ENCODE measurements at places on chromosomes 16 and 17.
A peak's percentile ranks its signal among the peaks of the same experiment; 100 is the strongest.

- no peak for DNase-seq
Measured at GRCh38 chr16:75219838-75220237, 1.1 kb downstream of the CTRB1 start.

GRCh38 chr16:56331399-56331798 lies 93.9 kb downstream of the AMFR start:
- DNase-seq, result no peak

- DNase-seq, result no peak
Measured at GRCh38 chr17:82345151-82345976, 11.8 kb upstream of the SECTM1 start.

DNA sequence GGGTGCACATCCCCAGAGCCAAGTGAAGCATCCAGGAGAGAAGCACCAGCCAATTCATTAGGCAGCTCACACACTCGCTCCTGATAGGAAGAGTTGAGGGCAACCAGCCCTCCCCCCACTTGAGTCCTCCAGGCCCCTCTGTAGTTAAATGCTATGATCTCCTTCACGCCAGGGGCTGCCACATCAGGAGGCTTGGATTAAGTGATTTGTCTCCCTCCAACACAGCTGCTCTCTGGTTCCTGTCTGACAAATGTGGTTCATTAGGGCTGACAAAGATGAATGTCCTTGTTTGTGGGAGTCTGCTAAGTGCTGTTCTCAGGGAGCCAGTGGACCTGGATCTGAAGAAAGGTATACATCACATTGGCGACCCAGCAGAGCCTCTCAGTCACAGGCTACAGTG lies 94.5 kb upstream of the WSCD1 start:
- DNase-seq, result no peak

- DNase-seq, result no peak
Measured at GRCh38 chr16:16191493-16192167, 31.7 kb downstream of the ABCC6 start.

DNA sequence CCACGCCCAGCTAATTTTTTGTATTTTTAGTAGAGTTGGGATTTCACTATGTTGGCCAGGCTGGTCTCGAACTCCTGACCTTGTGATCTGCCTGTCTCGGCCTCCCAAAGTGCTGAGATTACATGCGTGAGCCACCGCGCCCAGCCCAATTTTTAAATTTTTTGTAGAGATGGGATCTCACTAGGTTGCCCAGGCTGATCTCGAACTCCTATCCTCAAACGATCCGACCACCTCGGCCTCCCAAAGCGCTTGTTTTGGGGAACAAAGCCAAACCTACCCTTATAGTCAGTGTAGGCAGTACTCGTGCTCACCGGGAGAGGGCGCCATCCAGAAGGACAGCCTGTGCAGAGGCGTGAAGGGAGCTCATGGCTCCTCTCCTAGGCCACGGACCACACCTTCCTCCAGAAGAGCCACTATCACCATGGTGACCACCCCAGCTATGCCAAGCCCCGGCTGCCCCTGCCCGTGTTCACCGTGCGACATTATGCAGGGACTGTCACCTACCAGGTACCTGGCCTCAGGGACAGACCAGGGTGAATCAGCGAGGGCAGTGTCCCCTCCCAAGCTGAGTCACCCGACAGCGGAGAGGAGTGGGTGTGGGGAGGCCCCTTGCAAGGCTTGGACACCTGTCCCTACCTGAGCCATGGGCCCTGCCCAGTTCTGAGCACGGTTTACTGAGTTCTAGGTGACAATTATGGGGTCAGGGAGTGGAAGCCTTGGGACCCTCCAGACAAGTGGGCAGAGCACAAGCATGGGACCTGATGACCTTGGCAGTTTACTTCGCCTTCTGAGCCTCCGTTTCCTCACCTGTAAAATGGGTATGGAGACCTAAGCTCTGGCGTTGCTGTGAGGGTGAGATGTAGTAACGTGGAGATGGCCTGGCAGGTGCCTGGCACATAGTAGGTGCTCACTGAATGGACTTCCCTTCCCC lies 13.7 kb downstream of the MYO15B start:
- DNase-seq, result peak; percentile 33

DNA sequence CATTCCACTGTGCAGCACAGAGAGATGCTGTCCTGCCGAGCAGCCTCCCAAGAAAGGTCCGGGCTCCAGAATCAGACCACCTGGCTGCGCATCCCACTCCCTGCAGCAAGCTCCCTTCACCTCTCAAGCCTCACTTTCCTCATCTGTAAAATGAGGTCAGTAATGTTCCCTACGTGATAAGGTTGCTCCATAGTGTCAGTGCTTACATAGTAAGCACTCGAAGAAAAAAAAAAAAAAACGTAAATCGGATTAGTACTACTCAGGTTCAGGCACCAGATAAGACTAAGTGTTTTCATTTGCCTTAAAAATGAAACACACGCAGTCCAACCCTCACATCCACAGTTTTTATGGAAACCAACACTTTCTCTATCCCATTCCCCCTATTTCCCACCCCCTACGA lies 76.7 kb downstream of the CCT6B start:
- no peak for DNase-seq

DNA sequence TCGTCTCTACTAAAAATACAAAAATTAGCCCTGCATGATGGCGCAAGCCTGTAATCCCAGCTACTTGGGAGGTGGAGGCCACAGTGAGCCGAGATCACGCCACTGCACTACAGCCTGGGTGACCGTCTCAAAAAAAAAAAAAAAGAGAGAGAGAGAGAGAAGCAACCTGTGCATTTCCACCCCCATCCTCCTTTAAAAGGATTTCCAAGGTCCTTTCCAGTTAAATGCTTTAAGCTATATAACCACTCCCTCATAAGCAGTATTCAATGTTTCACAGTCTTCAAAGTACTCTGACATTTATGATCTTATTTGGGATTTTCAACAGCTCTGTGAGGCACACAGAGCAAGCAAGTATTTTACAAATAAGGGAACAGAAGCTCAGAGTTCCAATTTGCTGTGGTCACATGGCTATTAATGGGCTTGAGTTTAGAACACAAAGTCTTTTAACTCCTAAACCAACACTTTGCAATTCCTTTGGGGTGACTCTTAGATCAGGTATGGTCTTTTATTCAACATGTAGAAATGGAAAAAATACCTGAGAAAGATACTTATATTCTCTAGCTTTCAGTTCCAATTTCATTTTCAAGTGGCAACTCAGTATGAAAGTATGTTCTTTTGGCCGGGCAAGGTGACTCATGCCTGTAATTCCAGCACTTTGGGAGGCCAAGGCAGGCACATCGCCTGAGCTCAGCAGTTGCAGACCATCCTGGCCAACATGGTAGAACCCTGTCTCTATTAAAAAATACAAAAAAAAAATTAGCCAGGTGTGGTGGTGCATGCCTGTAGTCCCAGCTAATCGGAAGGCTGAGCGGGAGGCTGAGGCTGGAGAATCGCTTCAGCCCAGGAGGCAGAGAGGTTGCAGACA lies 31.3 kb downstream of the SPOP start:
- DNase-seq, result no peak

GRCh38 chr16:31700200-31700529 lies 172.5 kb downstream of the AHSP start:
- DNase-seq, result no peak

DNA sequence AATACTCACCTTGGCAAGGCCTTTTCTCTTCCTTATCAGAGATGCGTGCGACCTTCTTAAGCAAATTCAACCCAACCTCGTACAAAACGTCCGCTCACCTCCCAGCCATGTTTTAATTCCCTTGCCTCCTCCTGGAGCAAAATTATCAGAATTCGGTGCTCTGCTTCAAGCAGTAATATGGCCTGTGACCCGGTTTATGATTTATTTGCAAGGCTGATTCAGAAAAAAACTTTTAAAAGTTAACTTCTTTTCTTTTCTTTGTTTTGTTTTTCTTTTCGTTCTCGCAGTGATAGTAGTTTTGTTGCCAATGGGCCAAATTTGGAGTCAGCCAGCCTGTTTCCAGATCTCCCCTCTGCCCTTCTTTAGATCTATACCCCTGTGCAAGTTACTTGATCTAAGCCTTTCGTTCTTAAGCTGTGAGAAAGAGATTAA lies at the start of gene PHLPP2:
Gene PHLPP2 (minus strand): TSS at position 382 of the 432 bp plus-strand sequence. CDS start 9,906 bp downstream, outside the sequence.
- DNase-seq, result no peak

- DNase-seq, result no peak
Measured at GRCh38 chr17:752620-753219, 656 bp upstream of the GEMIN4 start.

- DNase-seq, result no peak
Measured at GRCh38 chr17:32114536-32114935, 27.8 kb upstream of the RHOT1 start.

GRCh38 chr17:78255953-78256706 lies 24.7 kb downstream of the TMEM235 start:
- DNase-seq, result no peak

DNA sequence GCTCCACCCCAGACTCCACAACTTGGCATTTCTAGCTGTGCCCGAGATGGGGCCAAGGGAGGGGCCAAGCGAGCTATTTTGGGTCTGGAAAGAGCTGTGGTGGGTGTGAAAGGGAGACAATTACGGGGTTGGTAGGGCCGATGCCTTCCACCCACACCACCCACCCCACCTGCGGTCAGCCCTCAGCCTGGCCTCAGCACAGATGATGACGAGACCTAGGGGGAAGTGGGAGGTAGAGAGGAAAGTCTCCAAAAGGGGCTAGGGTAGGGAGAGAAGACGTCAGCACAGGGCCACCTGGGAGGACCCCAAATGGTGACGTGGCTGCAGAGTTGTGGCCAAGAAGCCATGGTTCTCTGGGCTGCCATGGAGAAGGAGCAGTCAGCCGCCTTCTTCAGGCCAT lies 83.1 kb downstream of the SDK2 start:
- no peak for DNase-seq

- DNase-seq, result no peak
Measured at GRCh38 chr17:79790805-79791734, 5.8 kb downstream of the CBX8 start.

GRCh38 chr17:1571341-1571704 lies 8.7 kb upstream of the PITPNA start:
- no peak for DNase-seq

DNA sequence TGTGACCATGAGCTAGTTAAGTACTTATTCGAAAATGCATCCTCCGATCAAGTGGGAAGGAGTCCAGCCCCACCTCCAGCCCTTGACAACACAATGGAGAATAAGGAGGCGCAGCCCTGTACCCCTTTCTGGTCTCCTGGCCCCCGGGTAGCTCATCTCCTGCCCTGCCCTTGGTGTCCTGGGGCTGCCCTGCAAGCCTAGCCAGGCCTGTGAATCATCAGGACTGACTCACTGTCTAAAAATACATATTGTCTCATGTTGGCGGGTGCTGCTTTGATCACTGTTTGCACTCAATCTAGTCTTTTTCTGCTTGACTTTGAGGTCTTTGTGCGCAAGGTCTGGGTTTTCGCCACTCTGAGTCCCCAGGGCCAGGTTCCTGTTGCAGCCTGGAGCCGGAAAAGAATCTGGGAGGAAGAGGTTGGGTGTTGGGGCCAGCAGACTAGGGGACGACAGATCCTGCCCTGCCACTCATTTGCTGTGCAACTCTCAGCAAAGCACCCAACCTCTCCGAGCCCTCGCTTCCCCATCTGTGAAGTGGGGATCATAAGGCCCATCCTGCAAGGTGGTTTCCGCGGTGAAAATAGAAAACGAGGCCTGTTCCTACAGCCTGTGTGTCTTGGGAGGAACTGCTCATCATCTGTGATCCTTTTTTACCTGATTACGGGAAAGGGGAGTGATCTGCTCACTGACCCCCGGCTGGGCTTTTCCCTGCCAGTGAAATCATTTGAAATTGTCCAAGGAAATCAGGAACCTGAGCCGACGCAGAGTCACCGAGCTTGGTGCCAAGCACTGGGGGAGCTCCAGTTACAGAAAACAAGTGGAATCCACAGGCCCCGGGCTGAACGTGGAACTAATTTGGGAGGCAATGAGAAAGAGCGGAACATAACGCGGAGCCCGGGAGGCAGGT lies 230.4 kb downstream of the PARN start:
- DNase-seq, result no peak

DNA sequence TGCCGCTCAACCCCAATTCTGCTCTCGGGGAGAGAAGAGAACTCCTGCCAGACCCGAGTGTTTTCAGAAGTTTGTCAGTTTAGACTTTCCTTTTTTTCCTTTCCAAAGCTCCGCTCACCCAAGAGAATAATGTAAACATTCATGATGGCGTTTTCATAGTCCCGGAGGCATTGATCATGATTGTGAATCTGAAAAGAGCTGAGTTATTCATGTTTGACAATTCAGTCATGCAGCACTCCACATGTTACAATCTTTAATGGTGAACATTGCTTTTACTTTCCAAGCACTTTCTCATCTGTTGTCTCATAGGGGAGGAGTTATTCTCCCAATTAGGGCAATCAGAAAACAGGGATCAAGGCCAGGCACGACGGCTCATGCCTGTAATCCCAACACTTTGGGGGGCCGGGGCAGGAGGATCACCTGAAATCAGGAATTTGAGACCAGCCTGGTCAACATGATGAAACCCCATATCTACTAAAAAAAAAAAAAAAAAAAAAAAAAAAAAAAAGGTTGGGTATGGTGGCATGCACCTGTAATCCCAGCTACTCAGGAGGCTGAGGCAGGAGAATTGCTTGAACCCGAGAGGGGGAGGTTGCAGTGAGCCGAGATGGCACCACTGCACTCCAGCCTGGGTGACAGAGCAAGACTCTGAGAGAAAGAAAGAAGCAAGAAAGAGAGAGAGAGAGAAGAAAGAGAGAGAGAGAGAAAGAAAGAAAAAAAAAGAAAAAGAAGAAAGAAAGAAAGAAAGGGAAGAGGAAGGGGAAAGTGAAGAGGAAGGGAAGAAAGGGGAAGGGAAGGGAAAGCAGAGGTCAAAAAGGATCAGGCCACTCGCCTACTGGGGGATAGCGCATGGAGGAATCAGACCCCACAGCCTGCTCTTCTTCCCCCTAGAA lies 70.0 kb upstream of the TNRC6C start:
- DNase-seq, result no peak
